ENCODE measurements at places on chromosomes 2 and 18. TPM values are rescaled to one million over a fixed set of nuclear protein-coding genes. Genes with fewer than 3 reads are reported as not detected.

- DNase-seq: no peak
Observed at GRCh38 chr18:29056800-29057199, 879.9 kb upstream of the CDH2 start.

GRCh38 chr18:55830544-55830943, 242.6 kb upstream of the TCF4 start:
- no peak for DNase-seq

DNA sequence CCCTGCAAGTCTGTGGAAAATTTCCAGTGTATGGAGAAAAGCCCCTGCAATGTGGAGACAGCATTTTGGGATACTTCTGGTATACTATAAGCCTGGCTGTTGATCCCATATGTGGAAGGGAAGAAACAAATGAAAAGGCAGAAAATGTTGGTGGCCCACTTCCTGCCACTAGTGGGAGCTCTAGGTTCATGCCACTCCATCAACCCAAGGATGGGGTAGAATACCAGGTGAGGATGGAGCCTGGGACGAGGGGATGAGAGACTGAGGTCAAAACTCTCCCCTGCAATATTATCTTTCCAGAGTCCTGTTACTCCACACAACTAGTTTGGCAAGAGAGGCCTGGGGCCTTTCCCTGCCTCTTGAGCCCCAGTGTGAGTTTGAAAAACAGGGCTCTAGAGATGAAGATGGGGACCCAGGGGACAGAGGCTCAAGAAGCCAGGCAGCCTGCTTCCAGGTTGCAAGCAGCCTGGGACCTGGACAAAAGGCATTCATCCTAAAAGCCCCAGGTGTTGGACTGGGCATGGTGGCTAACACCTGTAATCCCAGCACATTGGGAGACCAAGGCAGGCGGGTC, 31.9 kb downstream of the BMP10 start:
- DNase-seq: no peak

GRCh38 chr2:554444-554843, 122.8 kb downstream of the TMEM18 start:
- no peak for DNase-seq

The ATP6V1B1 gene
- total RNA-seq: 0.40 TPM

The RAB27B gene
- total RNA-seq: 1.1 TPM

The IL37 gene
- not detected for total RNA-seq

GRCh38 chr18:24026457-24026856, 11.9 kb downstream of the TTC39C start:
- no peak for DNase-seq

- peak; percentile 83 for DNase-seq
Observed at GRCh38 chr2:104872866-104873688, 19.2 kb downstream of the POU3F3 start.

- DNase-seq: no peak
Observed at GRCh38 chr2:134667081-134667480, 51.7 kb downstream of the TMEM163 start.

DNA sequence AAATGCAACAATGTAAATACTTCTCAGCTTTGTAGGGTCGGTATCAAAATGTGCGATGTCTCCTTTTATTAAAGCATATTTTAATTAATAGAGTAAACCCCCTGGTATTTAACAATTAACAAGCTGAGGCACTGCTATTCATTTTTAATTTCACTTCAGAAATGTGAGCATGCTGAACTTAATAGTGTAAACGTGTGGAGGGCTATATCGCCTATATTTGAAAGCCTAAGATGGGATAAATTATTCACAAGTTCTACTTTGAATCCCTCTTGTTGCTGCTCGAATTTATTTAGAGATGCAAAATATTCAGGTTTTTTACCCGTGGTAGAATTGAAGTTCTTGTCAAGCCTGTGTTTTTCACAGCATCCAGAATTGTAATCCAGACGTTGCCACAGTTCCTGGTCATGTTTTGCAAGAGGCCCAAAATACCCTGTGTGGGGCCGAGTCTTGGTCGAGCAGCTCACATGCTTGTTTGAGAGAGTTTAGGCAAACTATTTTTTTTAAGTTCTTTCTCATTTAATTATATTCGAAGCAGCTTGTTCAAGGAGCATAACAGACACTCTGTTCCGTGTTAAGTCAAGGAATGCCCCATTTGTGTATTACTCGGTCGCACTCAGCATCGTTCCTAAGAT, 2.5 kb downstream of the SALL3 start:
- DNase-seq: no peak

- DNase-seq: no peak
Observed at GRCh38 chr2:1052771-1053191, 102.1 kb downstream of the SNTG2 start.

The CIB4 gene
- total RNA-seq: not detected

DNA sequence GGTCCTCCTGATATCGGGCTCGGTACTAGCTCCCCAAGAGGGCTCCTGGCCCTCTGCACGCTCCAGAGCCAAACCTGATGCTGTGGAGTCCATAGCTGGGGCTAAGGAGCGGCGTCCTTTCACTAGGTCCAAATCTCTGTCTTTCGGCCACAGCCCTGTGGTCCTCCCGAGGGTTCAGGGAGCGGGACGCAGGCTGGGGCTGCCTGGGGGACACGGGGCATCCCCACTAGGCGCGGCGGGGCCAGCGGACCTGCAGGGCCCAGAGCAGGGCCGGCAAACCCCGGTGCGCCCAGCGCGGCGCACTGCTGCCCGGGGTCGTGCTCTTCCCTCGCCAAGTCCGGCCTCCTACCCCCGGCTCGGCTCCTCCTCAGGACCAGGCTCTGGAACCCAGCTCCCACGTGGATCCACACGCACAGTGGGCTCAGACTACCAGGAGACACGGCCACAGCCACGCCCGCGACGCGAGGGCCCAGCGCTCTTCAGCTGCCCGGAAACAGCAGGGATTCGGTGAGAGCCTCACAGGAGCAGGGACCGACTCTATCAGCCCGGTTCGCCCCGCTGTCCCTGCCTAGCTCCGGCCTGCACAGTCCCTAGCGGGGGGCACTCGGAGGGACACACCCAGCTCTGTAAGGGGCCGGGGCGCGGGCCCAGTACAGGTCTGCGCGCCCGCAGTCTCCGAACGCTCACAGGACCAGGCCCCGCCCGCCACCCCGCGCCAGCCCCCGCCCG, 593 bp downstream of the ZNF514 start:
- peak; percentile 62 for DNase-seq

GRCh38 chr2:133194362-133194655, 374.0 kb downstream of the NCKAP5 start:
- no peak for DNase-seq

DNA sequence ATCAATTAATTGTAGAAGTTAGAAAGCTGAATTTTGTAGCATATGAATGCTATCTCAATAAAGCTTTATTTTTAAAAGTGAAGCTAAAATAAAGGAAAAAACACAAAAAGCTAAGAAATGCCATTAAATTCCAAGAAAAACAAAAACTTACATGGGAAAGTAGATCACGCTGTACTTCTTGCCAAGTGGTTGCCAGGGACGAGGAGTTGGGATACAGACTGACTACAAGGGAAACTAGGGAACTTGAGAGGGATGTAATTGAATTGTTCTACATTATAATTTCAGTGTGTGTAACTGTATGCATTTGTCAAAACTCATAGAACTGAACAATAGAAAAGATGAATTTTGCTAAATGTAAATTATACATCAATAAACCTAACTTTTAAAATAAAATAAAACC, 108.1 kb downstream of the DYM start:
- DNase-seq: no peak

GRCh38 chr2:206688990-206689389, 29.2 kb downstream of the DYTN start:
- DNase-seq: no peak

- no peak for DNase-seq
Observed at GRCh38 chr2:232563580-232563979, 13.1 kb downstream of the EIF4E2 start.

DNA sequence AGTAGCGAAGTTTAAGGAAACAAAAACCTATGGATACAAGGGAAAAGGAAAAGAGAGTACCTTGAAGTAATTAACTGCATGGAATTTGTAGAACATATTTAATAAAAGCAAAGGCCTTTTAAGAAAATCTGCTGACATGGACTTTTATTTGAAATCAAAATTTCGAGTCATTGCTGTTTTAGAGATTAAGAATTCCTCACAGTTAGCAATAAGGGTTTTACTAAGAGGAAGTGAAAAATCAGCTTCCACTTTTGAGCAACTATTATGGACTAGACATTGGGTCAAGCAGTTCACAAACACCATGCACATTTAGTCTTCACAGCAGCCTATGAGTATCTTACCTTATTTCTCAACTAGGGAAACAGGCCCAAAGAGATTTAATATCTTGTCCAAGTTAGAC, 876.3 kb downstream of the BCL11A start:
- DNase-seq: no peak

The SIGLEC15 gene
- 12.1 TPM for total RNA-seq

The LYG2 gene
- not detected for total RNA-seq

DNA sequence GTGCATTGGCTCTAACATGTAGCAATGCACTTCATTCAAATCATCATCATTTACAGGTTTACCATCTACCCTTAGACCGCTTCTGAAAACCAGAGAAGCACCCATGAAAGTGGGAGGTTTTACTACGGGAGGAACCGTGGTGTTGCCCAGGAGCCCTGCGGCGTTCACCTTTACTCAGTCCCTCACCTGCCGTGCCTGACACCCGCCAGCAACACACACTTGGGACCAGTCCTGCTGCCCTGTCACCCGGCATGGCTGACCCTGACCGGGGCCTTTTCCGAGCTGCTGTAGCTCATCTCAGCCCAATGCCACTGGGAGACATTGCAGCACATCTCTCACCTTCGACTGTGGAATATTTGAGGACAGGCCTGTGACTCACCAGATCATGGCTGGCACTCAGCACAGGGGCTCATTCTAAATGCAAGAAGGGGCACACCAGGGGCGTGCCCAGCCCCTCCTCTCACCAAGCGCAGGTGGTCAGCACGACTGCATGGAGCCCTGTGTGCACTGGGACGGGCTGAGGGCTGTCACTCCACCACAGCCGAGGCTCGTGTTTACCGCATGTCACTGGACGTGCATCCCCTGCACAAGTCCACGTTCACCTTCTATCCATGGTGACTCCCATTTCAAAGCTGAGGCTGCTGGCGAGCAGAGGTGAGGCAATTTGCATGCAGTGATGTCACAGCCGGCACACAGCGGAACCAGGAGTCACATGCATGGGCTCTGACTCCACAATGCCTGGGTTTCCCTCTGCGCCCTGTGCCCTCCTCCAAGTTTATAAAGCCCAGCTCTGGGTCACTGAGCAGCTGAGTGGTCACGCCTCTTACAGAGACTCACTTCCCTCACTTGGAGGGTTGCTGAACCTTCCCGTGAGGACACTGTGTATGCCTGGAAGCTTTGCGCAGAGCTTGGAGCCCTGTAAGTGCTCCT, 76.7 kb upstream of the SNTG2 start:
- DNase-seq: no peak

GRCh38 chr2:239811111-239811781, 213.9 kb downstream of the NDUFA10 start:
- no peak for DNase-seq

DNA sequence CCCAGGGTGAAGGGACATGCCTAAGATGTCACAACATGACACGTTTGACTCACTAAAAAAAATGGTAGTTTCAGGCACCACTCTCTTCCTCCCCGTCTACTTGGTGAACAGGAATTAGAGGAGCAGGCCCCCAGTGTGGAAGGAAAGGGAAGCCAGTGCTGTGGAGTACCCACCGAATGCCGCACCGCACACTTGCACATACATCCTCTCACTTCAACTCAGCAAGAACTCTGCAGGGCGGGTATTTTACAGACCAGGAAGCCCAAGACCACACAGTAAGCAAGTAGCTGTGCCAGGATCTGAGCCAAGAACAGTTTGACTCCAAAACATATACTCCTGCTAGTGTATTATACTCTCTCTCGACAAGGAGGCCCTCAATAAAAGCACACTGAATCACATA, 69.8 kb downstream of the BCL2 start:
- DNase-seq: no peak

- no peak for DNase-seq
Observed at GRCh38 chr18:75635096-75635495, 207.6 kb upstream of the SMIM21 start.

DNA sequence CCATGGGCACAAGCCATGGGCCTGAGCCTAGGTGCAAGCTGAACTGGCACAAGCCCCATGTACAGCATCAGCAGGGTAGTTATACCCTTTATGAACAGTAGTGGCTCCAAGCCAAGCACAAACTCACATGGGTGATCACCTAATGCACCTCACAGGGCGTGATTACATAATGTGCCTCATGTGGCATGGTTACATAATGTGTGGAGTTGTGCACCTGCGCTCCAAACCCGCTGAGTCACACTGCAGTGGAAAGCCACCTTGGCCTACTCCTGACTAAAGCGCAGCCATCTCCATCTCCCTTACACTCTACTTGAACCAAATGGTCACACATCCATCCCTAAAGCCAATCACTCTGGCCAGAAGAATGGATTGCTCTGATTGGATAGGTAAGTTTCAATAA, 279.7 kb downstream of the MBD2 start:
- DNase-seq: no peak

DNA sequence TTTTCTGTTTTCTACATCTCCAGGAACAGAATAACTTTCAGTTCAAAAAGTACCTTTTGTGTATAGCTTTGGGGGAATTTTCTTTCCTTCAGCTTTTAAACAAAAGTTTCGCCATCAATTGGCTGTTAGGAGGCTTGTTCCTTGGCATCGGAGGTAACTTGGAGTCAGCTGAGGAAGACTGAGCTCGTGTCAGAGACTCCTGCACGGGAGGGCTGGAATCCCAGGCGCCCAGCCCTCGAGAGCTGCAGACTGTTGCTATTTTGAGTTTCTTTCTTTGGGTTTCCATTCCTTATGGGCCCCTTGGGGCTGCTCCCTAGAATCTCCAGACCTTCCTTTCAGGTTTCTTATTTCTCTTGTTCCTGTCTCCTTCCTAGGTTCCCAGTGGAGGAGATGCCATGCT, 8.1 kb downstream of the EMILIN2 start:
- no peak for DNase-seq

DNA sequence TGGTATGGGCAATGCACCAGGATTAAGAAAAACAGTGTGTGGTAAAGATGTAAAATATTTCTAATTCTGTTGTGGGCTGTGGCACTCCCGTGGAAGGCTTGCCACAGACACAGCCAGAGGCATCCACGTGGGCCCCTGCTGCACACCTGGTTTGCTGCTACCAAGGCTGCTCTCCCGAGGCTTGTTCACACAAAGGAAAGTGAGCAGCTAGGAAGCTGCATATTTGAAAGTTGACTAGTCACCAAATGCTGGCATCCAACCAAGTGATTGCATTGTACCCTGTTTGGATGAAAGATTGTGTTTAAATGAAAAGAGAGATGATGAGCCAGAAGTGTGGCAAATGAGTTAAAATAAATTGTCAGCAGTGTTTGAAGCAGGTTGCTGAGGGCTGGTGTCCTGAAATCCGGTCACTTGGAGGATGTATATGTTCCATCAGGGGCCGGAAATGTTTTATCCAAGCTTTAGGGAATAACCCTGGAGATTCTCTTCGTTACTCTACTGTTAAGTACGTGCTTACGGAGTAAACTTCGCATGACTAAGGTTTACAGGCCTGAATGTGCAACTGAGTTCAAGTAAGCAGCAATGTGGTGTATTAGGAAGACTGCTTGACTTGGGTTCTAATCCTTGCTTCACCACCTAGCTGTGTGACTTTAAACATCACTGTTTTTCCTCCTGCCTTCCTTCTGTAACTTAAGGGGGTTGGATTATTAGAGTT, 86.1 kb downstream of the MSH2 start:
- DNase-seq: peak; percentile 79

All from Daoy (cell line).